ENCODE measurements at places on chromosomes 2 and 18.

- DNase-seq: no peak
- peaks cover 3% of the 10 kb centered on the region for H3K27me3 ChIP-seq
- H3K4me3 ChIP-seq: no peak overlapping the region
- H3K36me3 ChIP-seq: no peaks in the 10 kb centered on the region
Measured at GRCh38 chr2:221203125-221203524, 369.0 kb downstream of the EPHA4 start.

GRCh38 chr2:67702937-67703336, 305.8 kb downstream of the ETAA1 start:
- no peaks in the 10 kb centered on the region for H3K27me3 ChIP-seq
- H3K27ac ChIP-seq: no peak overlapping the region
- no peak for DNase-seq
- no peaks in the 10 kb centered on the region for H3K36me3 ChIP-seq

- H3K4me1 ChIP-seq: no peaks in the 10 kb centered on the region
- H3K27ac ChIP-seq: no peak overlapping the region
- no peak for DNase-seq
- no peak overlapping the region for H3K4me3 ChIP-seq
Measured at GRCh38 chr2:18244845-18245244, 315.6 kb downstream of the RDH14 start.

DNA sequence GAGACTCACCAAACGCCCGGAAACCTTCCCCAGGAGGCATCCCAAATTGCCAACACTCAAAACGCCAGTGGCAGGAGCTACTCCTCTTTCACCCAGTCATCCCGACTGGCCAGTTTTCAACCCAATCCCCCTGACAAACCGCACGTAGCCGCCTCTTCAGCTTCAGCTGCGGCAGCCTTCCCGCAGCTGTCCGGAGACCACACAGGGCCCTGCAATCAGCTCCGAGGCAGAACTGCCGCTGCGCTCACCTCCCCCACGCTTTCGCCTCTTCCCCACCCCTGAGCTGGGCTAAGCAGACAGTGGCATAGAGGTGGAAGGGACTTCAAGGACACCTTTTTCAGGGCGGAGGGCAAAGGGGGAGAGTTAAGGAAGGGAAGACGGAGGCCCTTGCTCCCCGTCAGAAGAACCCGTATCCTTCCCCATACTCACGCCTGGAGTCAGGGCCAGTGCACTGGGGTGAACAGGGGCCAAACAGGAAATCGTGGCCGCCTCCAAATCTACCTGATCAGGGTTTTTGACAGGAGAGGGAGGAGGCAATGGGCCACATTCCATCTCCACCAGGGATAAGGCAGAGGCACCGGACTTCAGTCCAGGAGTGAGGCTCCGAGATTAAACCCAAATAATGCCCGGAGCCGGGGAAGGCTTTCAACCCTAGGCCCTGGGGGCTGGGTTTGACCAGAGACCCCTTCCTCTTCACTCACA, 16.9 kb downstream of the CYP26B1 start:
- no peak overlapping the region for H3K4me3 ChIP-seq
- no peak overlapping the region for H3K27ac ChIP-seq
- H3K36me3 ChIP-seq: no peaks in the 10 kb centered on the region
- H3K27me3 ChIP-seq: peaks cover 3% of the 10 kb centered on the region
- DNase-seq: peak; percentile 3

- no peak overlapping the region for H3K27ac ChIP-seq
- H3K27me3 ChIP-seq: peaks cover 1% of the 10 kb centered on the region
- no peaks in the 10 kb centered on the region for H3K4me1 ChIP-seq
- no peak overlapping the region for H3K4me3 ChIP-seq
- DNase-seq: no peak
- H3K36me3 ChIP-seq: no peaks in the 10 kb centered on the region
Measured at GRCh38 chr2:17323697-17324096, 194.5 kb downstream of the RAD51AP2 start.

Data from activated CD4-positive, alpha-beta memory T cell treated with anti-CD3 and anti-CD28 coated beads for 36 hours (primary cell).